ENCODE measurements at places on chromosomes 2 and 18.
A peak's percentile ranks its signal among the peaks of the same experiment; 100 is the strongest.

- DNase-seq = no peak
Observed at GRCh38 chr2:69250981-69251380, 136.0 kb downstream of the GFPT1 start.

DNA sequence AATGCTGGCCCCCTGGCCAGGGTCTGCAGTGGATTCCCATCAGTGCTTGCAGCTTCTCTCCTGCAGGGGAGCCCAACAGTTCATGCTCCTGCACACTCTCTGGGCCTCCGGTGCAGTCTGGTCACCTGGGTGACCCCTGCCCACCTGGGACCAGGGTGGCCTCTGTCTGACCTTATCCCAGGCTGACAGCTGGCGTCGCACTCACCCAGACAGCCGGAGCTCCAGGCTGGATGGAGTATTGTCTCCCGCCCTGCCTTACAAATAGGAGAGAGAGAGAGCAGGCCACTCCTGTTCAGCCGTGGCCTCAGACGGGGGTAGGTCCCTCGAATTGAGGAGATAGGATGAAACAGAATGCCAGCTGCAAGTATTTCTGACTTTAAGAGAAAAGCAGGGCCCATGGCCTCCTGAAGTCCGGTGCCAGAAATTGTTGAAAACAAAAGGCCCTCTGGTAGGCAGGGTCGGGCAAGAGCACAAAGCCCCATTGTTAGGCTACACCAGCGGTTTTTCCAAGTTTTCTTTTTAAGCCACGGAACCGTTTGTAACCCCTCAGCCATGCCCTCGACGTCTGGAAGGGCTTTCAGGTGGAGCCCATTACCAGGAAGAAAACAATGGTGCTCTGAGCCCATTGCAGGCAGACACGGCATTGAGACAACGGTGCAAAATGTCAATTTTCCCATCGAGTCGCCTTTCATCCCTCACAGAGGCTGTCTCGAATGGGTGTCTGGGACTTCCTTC lies 258.4 kb downstream of the BCL11A start:
- DNase-seq = peak; percentile 34

- DNase-seq = no peak
Observed at GRCh38 chr2:99648178-99648844, 158.5 kb upstream of the REV1 start.

DNA sequence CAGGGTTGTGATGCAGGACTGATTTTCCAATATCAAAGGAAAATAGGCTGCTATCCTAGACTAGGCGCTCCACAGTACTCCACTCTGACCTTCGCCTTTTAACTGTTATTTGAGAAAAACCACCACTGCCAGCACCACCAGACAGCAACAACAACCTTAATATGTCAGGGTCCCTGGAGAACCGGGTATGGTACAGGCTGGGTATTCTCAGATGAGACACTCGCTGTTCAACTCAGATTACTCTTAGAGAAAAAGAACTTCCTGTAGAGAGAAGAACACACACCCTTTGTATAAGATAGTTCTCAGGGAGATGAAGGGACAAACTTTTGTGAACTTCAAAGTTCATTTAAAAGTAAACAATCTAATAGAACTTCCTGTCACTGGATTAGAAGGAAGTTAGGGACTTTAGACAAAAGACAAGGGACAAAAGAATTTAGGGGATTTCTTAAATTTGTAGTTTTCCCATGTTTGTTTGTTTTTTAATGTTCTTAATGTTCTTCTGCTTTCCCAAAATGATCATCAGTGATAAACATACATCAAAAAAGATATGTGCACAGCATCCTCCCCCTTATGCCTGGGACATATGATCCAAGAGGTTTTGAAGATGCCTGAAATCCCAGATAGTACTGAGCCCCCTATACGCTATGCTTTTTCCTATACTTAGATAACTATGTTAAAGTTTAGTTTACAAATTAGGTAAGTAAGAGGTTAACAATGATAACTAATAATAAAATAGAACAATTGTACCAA lies 41.3 kb upstream of the PPP1R1C start:
- DNase-seq = no peak

DNA sequence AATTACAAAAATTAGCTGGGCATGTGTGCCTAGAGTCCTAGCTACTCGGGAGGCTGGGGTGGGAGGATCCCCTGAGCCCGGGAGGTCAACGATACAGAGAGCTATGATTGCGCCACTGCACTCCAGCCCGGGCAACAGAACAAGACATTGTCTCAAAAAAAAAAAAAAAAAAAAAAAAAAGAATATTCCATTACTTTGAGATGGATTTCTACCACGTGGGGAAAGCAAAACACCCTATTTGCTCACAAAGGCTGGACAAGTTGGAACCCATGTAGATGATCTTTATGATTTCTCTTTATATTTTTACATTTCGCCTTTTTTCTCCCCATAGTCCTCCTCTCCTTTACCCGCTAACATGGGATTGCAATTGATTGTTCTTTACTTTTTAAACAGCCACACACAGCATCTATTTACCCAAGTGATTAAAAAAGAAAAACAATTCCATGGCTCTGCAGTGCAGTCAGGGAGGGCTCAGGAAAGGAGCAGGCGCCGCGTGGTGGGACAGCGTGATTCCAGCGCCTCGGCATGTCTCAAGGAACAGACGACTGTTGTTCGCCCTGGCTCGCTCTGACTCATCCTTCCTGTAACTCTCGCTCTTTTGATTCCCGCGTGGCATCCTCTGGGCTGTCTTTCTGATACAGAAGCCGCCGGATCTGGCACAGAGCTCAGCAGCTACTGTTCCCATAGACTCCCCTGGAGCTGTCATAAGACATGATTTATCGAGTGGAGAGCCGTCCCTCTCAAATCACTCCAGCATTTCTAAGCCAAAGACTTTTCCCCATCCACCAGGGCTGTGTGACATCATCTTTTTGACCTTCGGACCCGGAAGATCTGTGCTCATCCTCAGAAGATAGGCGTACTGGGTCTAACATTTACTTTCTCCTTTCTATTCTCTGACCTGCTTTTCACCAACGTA lies 230.4 kb upstream of the AGAP1 start:
- DNase-seq = peak; percentile 18

GRCh38 chr18:46570134-46570533 lies 86.9 kb downstream of the LOXHD1 start:
- DNase-seq = no peak

GRCh38 chr18:75346671-75347070 lies 80.8 kb downstream of the SMIM21 start:
- no peak for DNase-seq

GRCh38 chr2:55418072-55418471 lies 1.6 kb downstream of the CCDC88A start:
- no peak for DNase-seq

- no peak for DNase-seq
Observed at GRCh38 chr2:225182126-225182525, 139.9 kb upstream of the DOCK10 start.

GRCh38 chr18:24013051-24013450 lies 1.5 kb upstream of the TTC39C start:
- DNase-seq = no peak

GRCh38 chr2:85765081-85765731 lies 11.4 kb downstream of the ATOH8 start:
- DNase-seq = no peak

GRCh38 chr18:50918153-50918552 lies 39.2 kb downstream of the ME2 start:
- no peak for DNase-seq

- no peak for DNase-seq
Observed at GRCh38 chr18:29912351-29912750, 1130.2 kb downstream of the DSC3 start.

DNA sequence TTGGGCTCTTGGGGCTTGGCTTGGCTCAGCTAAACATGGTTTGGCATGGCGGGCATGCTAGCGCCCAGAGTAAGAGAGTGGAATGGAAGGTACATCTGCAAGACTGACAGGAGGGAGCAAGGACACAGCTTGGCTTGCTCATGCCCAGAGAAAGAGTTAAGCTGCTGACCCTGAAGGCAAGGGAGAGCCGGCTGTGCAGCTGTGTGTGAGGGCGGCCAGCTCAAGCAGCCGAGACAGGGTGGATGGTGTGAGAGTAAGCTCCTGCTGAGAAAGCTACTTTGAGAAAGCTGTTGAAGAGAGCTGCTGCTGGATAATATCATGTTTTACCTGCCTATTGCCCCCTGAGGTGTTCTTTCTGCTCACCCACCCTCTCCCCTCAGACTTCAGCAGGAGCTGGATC lies 135.6 kb downstream of the CCBE1 start:
- no peak for DNase-seq

GRCh38 chr2:43358410-43359201 lies 132.2 kb upstream of the ZFP36L2 start:
- no peak for DNase-seq
